Stimulated activated CD8-positive, alpha-beta memory T cell treated with anti-CD3 and anti-CD28 coated beads, Interleukin-12 subunit alpha, Interleukin-12 subunit beta, amount 100 ng/mL, for 1 hour (primary cell): ENCODE measurements at places on chromosomes 11 and 22.

DNA sequence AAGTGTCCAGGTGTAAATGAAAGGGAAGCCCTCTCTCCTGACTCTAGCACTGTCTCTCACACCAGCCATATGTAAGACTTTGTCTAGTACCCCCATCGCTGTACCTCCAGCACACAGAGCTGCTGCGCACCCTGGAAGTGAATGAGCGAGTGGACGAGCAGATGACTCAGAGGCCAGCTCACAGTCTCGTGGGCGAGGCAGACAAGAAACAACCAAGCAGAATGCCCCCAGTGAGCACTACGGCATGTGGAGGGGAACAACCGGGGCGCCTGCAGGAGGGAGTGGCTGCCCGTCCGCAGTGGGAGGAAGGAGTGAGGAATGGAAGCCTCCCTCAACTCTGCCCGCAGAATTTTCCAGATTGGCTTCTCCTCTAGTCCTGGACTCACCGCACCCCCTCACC, 46.4 kb downstream of the MCM5 start:
- no peak for DNase-seq

GRCh38 chr11:98136357-98136756, 884.4 kb upstream of the CNTN5 start:
- no peak for DNase-seq

DNA sequence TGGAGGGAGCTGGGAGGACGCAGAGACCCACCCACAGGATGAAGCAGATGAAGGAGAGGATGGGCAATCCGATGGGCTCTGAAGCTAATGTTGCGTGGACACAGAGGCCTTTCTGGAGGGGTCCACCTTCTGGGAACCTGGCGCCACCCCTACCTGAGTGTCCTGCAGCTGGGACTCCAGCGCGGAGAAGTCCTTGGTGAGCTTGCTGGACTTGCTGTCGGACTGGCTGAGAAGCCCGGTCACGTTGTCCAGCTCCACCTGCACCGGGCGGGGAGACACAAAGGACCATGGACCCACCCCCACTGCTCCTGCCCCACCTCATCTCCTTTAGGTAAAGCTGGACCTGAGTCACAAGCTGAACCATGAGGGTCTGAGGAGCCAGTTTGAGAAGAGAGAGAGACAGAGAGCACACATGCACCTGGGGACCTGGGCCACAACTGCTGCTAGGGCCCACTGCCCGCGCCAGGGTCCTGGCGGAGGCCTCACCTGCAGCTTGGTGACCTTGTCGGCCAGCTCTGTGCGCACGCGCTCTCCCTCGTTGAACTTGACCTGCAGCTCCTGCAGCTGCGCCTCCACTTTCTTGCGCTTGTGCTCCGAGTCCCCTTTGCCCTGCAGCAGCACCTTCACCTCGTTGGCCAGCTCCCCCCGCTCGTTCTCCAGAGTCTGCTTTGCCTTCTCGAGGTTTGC, 40.8 kb downstream of the APOL1 start:
- DNase-seq, result no peak

DNA sequence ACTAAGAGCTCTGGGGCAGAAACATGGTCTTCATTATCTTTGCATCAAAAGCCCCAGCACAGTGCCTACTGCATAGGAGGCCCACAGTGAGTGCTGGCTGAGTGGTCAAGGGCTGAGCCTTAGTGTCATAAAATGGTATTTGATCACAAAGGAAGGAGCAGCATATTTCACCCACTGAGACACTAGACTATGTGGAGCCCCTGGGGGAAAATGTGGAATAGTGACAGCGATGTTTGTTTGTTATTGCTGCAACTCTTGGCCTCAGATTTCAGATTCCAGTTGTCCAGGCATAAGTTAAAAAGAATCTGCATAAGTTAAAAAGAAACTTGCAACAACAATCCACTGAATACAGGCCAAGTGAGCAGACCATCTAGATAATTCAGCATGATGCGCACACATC, 7.0 kb downstream of the KIRREL3 start:
- no peak for DNase-seq

- DNase-seq, result no peak
Measured at GRCh38 chr22:49906071-49906798, 12.0 kb downstream of the ALG12 start.

GRCh38 chr11:122375687-122376399, 259.8 kb upstream of the BLID start:
- DNase-seq, result no peak

- DNase-seq, result no peak
Measured at GRCh38 chr11:16049611-16050010, 306.7 kb downstream of the SOX6 start.

DNA sequence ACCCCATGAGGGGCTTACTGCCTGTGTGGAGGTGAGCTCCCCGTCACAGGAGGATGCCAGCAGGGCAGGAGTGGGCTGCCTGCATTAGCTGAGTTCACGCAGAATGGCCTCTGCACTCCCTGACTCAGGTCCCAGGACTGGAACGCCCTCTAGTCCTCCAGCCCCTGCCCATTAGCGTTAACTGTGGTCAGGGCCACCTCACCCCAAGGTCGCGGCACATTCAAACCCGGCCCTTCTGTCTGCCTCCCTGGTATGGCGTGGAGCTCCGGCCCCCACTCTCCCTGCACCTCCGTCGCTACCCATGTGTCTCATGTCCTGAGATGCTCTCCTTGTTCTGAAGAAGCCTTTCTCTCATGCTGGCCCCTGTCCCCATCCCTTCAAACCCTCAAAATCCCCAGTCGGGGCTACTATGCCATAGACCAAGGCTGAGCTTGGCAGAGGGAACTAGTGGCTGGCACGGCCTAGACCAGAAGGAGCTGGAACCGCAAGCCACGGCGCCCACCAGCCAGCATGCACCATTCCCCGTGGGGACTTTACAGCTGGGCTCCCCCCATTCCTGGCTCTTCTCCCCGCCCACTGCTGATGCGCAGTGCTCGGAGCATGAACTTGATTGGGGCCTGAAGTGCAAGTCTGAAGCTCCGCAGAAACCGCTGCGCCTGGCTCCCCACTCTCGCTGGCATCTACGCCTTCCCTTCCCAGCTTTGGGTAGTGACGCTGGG, 79.5 kb upstream of the RTL6 start:
- DNase-seq, result no peak
